ENCODE measurements at places on chromosomes 11 and 22.

- no peak for DNase-seq
Observed at GRCh38 chr11:65640483-65641296, 2.8 kb downstream of the SIPA1 start.

DNA sequence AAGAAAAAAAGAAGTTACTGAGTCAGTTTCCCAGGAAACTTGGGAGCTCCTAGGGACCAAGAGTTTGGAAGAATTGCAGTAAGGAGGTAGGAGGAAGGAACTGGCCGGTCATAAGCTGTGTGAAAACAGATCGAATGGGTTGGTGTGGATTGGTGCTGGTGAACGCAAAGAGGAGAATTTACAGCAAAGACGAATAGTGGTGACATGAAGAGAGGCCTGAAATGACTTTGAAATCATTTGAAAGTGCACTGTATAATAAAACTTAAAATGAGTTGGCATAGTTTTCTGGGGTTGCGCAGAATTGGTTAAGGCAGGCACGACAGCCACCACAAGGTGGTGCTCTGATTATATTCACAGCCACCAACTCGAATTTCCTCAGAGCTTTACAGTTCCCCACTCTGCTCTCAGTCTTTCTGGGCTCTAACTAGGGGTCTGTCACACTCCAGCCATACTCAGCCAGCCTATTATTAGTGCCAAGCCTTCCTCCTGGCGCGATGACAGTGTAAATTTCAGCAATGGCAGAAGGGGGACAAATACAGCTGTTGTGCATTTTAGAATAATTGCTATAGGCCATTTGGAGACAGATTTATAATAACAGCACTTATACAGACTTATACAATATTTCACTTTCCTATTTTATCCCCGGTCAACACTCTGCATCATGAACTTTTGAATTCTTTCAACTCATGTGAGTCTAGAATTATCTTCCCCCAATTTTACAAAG lies 8.3 kb upstream of the HTR3B start:
- DNase-seq = no peak

DNA sequence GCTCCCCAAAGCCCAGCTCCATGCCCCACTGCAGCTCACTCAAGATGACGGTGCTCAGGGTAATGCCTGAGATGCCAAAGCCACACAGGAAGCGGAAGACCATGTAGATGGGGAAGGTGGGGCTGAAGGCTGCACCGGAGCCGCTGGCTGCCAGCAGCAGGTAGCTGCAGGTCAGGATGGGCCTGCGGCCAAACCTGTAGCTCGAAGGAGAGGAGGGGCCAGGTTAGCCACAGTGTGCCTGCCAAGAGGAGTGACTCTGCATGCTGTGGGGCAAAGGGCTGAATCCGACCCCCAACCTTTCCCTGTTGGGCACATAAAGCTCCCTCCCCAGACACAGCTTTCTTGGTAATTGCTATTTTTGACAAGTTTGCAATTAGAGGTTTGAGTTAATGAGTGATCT lies 14.9 kb upstream of the SLC22A6 start:
- no peak for DNase-seq

DNA sequence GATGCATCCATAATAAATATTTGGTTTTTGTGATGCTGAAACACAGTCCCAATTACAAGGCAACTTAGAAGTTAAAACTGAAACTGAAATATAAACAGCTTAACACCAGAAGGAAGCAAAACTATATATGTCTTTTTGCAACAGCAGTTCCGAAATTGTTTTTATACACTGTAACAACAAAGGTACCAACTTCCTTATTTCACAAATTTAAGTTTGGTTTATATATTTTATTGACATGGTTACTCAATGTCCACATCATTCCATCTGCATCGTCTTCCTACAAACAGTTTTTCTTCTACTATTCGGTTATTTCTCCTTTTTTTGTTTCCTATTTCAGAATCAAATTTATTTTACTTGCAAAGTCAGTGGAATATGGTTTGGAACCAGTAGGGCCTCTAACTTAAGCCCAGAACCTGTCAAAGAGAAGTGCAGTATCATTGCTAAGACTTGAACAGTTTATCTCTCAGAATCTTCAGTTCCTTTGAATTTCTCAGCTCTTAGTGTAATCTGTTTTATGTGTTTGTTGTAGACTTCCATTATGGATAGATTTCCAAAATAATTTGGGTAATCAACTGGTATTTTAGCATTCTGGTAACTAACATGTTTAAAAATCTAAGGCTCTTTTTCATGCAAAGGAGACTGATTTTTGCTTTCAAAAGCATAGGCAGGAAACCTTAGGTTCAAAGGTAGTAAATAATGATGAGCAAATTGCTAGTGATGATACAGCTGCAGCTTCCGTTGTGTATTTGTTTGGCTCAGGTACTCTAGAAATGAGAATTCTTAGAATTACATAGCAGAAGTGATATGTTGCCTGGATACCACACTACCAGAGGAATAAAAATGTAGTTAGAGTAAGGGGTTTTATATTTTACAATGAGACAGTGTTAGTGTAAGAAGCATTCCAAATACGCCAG lies 8.2 kb upstream of the HSPA8 start:
- DNase-seq = no peak

DNA sequence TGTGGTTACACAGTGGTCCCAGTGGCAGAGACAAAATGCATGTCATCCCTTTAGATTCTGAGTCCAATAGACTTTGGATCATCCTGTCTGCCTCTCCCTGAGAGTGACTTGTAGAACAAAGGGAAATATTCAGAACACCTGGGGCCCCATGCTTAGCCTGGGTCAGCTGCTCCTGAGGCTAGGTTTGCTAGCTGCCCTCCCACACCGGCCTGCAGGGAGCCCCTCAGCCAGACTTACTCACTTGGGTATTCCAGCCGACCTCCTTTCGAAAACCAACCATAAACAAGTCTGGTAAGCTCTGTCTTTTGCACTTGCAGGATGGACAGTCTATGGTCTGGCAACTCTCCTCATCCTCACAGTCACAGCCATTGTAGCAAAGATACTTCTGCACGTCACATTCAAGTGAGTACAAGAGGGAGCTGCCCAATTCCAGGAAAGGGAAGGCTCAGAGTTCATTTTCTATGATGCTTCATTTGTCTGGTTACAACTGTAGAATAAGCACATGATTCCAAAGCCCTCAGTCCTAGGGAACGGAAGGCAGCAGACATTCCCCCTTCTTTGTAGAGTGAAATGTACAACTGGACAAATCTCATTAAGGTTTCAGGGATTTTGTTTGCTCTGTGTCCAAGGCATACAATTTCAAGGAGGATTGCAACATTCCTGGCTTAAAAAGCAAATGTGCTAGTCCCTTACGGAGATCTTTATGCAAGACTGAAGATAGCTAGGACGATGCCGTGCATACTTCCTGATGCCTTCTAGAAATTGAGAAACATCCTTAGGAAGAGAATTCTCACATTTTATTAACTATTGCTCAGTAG lies 65.5 kb upstream of the EMID1 start:
- DNase-seq = no peak

DNA sequence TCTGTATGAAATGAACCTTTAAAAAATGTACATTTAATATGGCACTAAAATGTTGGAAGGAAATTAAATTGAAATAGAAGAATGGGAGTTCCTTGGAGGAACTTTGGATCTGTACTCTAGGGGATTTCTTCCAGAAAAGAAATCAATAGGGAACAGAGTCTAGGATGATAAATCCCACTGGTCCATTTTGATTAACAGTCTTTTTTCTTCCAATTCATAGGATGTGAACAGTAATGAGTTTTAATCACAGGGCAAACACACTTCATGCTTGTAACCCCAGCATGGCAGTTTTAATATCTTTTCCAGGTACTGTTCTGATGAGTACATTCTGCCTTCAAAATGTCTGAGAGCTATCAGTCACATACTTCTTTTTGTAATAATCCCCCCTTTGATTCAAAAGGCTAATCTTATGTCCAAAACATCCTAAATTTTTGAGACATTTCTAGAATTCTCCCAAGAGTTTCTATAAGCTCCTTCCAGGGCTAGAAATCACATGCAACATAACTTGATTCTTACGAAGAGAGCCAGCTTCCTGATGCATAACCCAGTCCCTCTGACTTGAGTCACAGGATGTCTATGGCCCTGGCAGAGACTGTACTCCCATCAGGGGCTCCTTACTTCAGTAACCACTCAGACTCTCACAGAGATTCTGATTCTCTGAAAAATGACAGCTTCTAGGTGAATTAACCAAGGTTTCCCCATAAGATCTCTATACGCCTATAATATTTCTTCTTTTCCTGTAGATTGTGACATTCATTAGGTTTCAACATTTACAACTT lies 112.9 kb downstream of the SLC36A4 start:
- DNase-seq = no peak

GRCh38 chr22:39254789-39255298 lies 10.1 kb upstream of the PDGFB start:
- no peak for DNase-seq

- no peak for DNase-seq
Observed at GRCh38 chr11:68498321-68498720, 37.8 kb downstream of the PPP6R3 start.
